T-helper 22 cell (primary cell): ENCODE measurements at places on chromosomes 4 and X.

GRCh38 chrX:45164021-45164621 lies 36.6 kb downstream of the DIPK2B start:
- no peak for DNase-seq

DNA sequence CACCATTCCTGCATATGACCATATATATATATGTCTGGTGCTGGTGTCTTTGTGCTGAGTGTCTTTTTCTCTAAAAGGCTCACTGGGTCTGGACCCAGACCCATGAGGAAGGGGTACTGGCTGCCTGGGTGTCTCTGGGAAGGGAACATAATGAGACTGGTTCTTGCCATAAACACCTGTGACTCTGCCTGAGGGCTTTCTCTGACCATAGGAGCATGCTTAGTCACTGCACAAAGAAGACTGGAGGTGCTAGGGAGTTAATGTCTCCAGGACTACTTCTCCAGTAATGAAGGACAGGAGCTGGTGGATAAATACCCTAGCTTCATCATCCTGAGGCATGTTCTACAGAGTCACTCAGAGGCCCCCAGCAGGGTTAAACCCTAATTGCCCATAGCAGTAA lies 47.1 kb upstream of the CASK start:
- no peak for DNase-seq

- no peak for DNase-seq
Measured at GRCh38 chr4:83191026-83191425, 76.5 kb upstream of the PLAC8 start.

DNA sequence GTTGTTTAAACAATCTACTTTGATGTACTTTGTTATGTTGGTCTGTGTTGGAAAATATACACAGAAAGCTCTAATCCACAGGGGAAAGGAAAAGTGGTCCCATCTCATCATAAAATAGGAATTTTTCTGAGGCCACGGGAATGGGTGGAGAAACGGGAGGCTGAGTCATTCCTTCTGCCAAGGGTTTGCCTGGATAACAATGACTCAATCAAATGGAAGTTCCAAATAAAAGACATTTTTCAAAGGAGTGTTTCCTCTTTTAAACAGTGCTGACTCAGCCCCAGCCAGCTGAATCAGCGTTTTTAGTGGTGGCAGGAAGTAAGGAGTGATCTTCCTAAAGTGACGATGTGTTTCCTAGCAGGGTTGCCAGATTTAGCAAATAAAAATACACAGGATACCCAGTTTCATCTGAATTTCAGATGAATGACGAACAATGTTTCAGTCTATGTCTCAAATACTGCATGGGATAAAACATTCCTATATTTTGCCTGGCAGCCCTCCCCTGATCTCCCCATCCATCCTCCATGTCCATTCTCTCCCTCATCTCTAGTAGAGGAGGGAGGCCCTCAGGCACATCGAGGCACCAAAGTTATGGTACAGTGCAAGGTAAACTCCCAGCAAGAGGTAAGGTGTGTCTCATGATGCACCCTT lies 345.4 kb upstream of the GATB start:
- DNase-seq: no peak

- no peak for DNase-seq
Measured at GRCh38 chr4:156633847-156634246, 337.8 kb downstream of the PDGFC start.
